Activated CD8-positive, alpha-beta memory T cell treated with anti-CD3 and anti-CD28 coated beads, Interleukin-2, amount 10 ng/mL, durations not matched to agents 7 days and 5 days (primary cell): ENCODE measurements at places on chromosomes 1 and 21. TPM values are rescaled to one million over a fixed set of nuclear protein-coding genes. Genes with fewer than 3 reads are reported as not detected.
A peak's percentile ranks its signal among the peaks of the same experiment; 100 is the strongest.

- no peak for DNase-seq
These were observed 8.4 kb downstream of the ITGA10 start for GRCh38 chr1:145901312-145902021.

DNA sequence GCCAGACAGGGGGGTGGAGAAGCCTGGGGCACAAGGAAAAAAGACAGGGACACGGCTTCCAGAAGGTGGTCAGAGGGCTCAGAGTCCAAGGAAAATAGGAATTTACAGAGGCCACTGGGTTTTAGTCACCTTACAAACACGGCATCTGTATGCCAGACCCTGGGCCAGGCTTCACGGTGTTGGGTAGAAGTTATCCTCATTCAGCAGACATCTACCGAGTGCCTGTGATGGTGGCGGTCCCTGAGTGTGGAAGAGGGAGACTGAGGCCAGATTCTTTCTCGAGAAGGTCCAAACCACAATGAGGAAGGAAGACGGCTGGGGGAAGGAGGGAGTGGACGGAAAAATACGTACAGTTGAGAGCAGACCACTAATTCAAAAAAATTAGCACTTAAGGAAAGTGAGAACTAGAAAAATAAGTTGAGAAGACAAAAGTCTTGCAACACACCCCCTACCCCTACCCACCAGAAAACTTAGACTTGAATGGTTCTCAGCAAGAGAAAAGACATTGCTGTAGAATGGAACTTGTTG lies 864 bp upstream of the BTG2 start:
- no peak for DNase-seq

DNA sequence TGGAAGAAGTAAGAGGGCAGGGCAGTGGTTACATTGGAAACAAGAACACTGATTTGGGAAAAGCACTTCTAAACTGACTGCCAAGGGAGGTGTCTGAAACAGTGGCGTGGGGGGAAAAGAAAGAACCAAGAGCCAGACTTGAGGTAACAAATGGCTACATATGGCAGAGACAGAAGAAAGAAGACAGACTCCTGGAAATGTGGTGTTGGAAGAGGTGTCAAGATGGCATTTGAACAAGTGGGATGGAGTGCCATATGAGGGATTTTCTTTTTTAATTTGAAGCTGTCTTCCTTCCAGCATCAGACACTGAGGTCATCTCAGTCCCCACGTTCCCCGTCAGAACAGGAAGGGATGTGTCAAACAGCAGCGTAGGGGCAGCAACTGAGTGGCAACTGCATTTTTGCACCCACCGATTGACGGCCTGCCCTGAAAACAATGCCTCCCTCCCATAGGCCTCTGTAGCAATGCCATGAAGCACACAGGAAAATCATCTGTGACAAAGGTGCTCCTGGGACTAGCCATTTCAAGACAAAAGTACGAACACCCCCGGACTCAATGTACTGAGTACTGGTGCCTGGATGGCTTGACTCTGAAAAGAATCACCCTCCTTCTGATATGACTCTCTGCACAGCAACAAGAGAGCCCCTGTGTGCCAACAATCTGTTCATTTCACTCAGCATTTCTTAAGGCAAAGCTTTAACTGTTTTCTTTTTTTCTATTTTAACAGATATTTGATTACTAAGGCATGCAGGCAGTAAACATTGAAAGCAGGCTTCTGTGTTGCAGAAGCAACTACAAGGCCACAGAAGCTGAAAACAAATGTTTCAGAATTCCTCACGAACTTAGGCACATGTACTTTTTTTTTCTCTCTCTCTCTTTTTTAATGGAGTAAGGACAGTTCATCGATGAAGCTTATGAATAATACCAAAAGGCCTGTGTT lies 37.0 kb downstream of the LPAR3 start:
- DNase-seq = no peak

DNA sequence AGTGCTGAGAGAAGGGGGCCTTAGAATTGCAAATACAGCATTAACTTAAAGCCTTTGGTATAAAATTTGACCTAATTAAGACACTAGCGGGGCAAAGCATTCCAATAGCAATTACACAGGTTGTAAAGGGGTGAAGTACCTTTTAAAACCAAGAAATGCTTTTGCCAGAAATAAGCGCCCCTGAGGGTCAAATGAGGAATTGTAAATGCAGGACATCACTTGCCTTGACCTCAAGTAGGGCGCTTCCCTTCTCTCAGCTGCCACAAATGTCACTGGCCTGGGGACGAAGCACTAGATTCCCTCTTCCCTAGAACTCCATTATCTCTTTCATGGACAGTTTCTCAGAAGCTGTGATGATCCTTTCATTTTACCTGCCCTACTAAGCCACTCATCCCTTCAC lies 48.3 kb downstream of the SEC16B start:
- no peak for DNase-seq

DNA sequence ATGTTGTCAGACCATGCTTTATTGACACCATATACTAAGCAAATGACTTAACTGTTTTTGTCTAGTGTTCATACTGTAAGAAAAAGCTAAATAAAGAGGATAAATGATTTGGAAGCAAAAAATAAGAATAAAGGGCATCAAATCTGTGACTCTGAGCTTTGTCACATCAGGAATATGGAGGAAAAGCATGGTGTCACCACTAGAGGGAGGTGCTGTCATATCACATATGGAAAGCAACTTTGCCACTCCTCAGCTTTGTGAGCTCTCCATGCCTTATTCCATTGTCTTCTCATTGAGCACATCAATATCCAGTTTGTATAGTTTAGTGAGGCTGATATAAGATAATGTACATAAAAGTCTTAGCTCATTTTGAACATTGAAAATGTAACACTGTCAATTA lies 20.8 kb upstream of the GBP1 start:
- DNase-seq = peak; percentile 56

DNA sequence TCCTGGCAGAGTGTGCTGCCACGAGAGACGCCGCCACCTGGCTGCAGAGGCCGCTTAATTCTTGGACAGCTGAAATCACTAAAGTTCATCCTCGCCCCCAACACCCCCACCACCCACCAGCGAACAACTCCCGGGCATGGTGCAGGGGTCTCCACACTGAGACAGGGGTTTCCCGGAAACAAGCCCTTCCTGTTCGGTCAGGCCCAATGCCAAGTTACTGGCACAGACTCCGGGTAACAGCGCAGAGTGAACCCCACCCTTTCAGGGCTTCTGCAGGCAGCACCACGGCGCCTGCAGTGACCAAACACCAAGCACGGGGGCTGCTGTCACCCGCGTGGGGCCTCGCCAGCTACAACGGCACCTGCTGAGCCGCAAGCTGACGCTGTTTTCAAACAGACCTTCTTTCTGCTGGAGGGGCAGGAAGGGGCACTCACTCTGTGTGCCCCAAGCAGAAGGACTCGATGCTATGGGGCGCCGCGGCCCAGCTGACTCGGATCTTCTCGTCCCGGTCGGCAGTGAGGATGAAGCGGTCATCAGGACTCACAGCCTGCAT lies 17.4 kb downstream of the WDR4 start:
- no peak for DNase-seq

DNA sequence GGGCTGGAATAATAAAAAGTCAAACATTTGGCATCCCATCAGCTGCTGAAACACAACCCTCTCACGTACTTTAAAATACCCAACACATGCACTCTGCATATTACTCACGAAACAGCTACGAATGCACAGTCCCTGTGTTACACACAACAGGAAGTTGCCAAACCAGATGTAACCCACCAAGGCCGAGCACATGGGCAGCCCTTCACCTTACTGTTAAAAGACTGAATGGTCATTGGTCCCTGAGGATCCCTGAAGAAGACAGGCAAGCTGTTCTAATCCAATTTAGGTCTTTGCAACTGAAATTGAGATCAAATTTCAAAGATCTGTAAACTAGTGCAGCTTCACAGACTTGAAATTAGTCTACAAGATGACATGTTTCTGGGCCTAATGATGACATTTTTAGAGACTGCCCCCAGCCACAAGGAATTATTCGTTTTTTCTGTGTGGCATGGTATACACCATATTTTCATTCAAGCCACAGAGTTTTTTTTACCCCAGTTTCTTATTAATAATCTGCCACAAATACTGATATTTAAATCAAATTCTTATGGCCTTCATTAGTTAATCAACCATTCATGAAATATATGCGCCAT lies 25.6 kb upstream of the IER5 start:
- peak; percentile 83 for DNase-seq

The ZSCAN20 gene
- total RNA-seq = 3.3 TPM

The A3GALT2 gene
- total RNA-seq = not detected

The OR6K6 gene
- total RNA-seq = not detected

The SHE gene
- total RNA-seq = not detected
